CD8-positive, alpha-beta memory T cell (primary cell): ENCODE measurements at places on chromosomes 3 and 15. TPM values are rescaled to one million over a fixed set of nuclear protein-coding genes. Genes with fewer than 3 reads are reported as not detected.

GRCh38 chr15:29903028-29903427, 80.8 kb upstream of the TJP1 start:
- no peaks in the 10 kb centered on the region for H3K36me3 ChIP-seq
- no peaks in the 10 kb centered on the region for H3K4me1 ChIP-seq
- no peaks in the 10 kb centered on the region for H3K27me3 ChIP-seq
- H3K4me3 ChIP-seq, result no peak overlapping the region
- H3K27ac ChIP-seq, result no peak overlapping the region

DNA sequence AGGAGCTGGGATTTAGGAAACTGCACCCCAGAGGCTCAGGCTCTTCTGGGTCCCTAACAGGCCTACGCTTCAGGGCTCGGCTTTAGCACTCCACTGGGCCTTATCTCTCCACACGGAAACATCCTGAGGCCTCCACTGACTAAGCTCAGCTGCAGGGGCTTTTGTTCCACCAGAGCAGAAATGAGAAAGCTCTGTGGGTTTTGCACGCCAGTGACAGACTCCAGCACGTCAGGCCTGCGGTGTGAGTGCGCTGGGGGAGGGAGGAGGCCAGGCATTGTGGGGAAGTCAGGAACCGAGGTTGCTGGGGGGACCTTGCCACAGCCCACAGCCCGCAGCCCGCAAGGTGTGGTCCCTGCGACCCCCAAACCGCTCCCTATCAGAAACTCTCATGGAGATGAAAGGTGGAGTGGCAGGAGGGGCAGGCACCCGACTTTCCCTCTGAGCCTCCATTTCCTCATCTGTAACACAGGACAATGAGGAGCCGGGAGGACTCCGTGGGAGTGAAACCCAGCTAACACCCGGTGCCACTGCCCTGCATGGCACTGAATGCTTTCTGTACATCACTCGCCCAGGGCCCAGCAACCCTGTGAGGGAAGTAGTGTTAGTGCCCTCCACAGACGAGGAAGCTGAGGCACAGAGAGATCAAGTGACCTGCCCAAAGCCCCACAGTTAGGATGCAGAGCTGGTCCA, 106.5 kb downstream of the TPRA1 start:
- H3K4me1 ChIP-seq, result no peaks in the 10 kb centered on the region
- no peaks in the 10 kb centered on the region for H3K27me3 ChIP-seq

DNA sequence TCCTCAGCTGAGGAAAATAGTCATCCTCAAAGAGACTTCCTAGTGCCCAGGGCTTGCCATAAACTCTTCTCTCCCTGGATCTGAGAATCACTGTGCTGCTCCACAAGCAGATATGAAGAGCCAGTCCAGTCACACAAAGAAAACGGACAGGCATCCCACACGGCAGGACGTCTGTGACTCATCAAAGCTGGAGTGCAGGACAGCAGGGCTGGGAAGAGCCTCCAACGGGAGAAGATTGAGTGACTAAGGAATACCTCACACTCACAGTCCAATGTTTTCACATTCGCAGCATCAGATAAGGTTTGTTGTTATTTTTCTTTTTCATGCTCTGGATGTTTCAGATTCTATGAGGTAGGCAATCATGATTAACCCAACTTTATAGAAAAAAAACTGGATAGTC, 57.8 kb downstream of the NEK10 start:
- no peak overlapping the region for H3K27ac ChIP-seq
- no peak for DNase-seq
- no peaks in the 10 kb centered on the region for H3K36me3 ChIP-seq
- H3K4me1 ChIP-seq, result no peaks in the 10 kb centered on the region

DNA sequence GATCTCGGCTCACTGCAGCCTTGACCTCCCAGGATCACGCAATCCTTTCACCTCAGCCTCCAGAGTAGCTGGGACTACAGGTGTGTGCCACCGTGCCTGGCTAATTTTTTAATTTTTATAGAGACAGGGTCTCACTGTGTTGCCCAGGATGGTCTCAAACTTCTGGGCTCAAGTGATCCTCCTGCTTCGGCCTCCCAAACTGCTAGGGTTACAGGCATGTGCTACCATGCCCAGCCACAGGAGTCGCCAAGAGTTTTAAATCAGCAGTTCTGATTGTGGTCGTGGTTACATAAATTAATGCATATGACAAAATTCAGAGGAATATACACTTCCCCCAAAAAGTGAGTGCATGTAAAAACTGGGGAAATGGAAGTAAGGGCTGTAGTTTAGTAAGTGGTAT, 32.9 kb downstream of the MEGF11 start:
- no peaks in the 10 kb centered on the region for H3K4me1 ChIP-seq
- no peak for DNase-seq
- H3K27ac ChIP-seq, result no peak overlapping the region
- H3K27me3 ChIP-seq, result no peaks in the 10 kb centered on the region
- no peaks in the 10 kb centered on the region for H3K36me3 ChIP-seq

DNA sequence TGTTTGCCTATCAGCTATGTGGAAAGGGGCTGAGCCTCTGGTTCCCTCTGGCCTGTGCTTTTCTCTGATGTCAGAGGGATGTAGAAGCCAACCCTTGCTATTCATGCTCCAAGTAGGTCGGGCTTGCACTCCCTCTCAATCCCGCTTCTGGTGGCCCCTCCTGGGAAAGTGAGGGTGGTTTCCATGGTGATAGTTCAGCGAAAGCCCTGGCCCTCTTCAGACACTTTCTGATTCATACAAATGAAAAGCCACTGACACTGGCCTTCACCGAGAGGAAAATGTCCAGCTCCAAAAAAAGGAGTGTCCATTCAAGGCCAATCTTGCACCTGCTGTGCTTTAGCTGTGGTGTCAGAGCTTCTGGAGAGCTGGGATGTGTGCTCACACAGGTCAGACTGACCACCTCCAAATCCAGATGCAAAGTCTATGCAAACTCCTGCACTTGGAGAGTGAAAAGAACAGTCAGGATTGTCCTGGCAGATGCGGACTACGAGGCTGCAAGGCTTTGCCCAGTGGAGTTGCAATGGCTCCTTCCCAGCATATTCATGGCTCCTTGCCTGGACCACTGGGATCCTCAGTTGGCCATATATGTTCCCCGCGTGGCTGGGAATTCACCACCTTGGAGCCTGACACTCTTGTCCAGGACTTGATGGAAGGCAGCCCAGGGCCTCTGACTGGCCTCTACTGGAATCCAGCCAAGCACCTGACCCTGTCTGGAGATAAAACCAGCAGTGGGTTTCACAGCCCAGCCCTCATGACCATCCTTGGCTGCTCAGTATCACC, 96.6 kb downstream of the CEMIP start:
- no peaks in the 10 kb centered on the region for H3K36me3 ChIP-seq
- no peaks in the 10 kb centered on the region for H3K27me3 ChIP-seq
- H3K27ac ChIP-seq, result no peak overlapping the region
- H3K4me3 ChIP-seq, result no peak overlapping the region
- H3K4me1 ChIP-seq, result no peaks in the 10 kb centered on the region

GRCh38 chr3:116240261-116240660, 205.0 kb downstream of the LSAMP start:
- no peak overlapping the region for H3K4me3 ChIP-seq
- no peaks in the 10 kb centered on the region for H3K36me3 ChIP-seq
- no peaks in the 10 kb centered on the region for H3K27me3 ChIP-seq
- H3K4me1 ChIP-seq, result no peaks in the 10 kb centered on the region
- no peak overlapping the region for H3K27ac ChIP-seq
- no peak for DNase-seq

GRCh38 chr15:59203657-59204056, 3.0 kb upstream of the LDHAL6B start:
- H3K4me1 ChIP-seq, result no peaks in the 10 kb centered on the region
- no peak for DNase-seq
- no peaks in the 10 kb centered on the region for H3K36me3 ChIP-seq
- H3K27ac ChIP-seq, result no peak overlapping the region
- H3K4me3 ChIP-seq, result no peak overlapping the region
- H3K27me3 ChIP-seq, result no peaks in the 10 kb centered on the region

Gene THRB
- not detected for total RNA-seq

DNA sequence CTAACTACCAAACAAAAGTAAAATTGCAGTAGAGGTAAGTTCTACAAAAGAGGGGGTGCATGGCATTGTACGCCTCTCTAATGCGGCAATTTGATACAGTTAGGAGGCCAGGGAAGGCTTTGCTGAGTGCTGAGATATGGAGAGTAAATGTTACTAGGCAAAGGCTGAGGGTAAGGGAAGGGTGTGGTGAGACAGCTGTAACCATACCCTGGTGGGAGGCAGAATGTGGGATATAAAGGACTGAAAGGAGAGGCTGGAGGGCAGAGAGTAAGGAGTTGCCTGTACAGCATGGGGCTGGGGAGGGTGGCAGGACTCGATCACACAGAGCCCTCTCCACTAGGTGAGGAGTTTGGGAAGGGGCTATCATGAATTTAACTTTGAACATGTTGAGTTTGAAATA, 106.3 kb downstream of the PDCD6IP start:
- H3K27me3 ChIP-seq, result no peaks in the 10 kb centered on the region
- no peak for DNase-seq
- no peaks in the 10 kb centered on the region for H3K4me1 ChIP-seq
- no peaks in the 10 kb centered on the region for H3K36me3 ChIP-seq

DNA sequence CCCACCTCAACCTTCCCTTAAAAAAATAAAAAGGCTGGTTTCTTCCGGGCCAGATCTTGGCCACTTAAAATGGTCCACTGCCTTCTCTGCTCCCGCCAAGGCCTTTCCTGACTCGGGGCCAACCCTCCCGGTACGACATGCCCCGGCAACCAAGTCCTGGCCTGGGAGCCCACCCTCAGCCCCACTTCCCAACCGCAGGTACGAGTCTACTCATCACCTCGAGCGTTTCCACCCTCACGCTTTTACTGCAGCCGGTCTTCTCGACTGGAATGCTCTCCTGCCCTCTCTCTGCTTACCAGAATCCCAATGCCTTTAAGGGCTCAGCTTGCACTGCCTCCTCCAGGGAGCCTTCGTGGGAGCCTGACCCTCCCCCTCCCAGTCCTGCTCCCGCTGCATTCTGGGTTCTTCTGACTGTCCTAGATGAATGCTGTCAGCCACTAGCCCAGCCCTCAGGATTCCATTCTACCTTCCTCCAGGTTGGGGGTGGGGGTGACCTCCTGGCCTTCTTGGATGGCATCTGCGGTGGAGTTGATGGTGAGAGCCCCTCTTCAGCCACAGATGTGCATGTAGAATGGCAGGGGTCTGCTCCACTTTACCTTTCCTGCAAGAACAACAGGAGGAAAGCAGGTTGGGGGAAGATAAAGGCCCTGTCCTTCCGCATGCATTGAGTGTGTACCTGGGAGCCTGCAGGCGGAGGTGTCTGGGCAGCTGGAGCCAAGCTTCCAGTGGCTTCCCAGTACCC, 1.1 kb upstream of the CSRNP1 start:
- no peak for DNase-seq
- peaks cover 35% of the 10 kb centered on the region for H3K4me1 ChIP-seq
- H3K27ac ChIP-seq, result peak overlapping the region; percentile 95
- no peaks in the 10 kb centered on the region for H3K27me3 ChIP-seq
- no peak overlapping the region for H3K4me3 ChIP-seq

GRCh38 chr3:33131331-33132018, 17.7 kb downstream of the CRTAP start:
- H3K36me3 ChIP-seq, result peaks cover 13% of the 10 kb centered on the region
- no peak overlapping the region for H3K4me3 ChIP-seq
- no peaks in the 10 kb centered on the region for H3K27me3 ChIP-seq
- no peak overlapping the region for H3K27ac ChIP-seq
